ENCODE measurements at places on chromosomes 7 and 10. TPM values are rescaled to one million over a fixed set of nuclear protein-coding genes. Genes with fewer than 3 reads are reported as not detected.

The FGFR2 gene
- total RNA-seq: 0.03 TPM

The SPDYE6 gene
- total RNA-seq: not detected

The RADIL gene
- 0.13 TPM for total RNA-seq

The ZNF488 gene
- total RNA-seq: not detected
